ENCODE measurements at places on chromosomes 11 and 22.

DNA sequence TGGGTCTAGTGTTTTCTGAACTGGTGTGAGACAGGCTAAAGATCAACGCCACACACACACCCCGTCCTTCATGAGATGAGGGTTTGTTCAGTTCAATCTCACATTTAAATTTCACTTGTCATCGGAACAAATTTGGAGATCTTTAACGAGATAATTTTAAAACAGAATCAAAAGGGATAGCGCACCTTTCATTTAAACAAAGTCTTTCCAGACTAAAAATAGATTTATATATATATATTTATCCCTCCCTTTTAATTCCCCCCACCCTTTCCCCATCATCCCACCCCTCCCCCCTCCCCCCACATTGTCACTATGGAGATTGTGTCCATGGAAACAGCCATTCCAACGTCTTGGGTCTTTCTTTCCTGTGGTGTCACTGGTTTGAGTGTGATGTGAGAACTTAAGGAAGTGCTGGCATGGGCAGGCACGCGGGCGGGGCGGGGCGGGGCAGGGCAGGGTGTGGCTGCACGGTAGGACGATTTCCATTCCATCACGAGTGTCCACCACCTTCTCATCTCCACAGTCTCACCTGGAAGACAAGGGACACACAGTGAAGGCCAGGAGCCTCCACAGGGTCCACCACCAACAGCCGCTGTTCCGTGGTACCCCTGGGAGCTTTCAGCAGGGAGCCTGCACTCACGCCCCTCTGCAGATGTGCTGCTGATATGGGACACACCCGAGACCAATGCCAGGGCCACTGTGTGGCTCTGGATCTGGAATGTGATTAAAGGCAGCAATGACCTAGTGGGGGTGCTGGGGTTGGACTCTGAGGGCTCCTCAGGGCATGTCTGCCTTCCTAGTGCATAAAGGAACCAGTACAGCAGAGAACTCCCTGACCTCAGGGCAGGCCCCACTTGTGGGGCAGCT is 30.5 kb upstream of the CYP2D6 start:
- no peak for DNase-seq

- DNase-seq: no peak
Measured at GRCh38 chr11:72789493-72790131, 4.2 kb downstream of the STARD10 start.

DNA sequence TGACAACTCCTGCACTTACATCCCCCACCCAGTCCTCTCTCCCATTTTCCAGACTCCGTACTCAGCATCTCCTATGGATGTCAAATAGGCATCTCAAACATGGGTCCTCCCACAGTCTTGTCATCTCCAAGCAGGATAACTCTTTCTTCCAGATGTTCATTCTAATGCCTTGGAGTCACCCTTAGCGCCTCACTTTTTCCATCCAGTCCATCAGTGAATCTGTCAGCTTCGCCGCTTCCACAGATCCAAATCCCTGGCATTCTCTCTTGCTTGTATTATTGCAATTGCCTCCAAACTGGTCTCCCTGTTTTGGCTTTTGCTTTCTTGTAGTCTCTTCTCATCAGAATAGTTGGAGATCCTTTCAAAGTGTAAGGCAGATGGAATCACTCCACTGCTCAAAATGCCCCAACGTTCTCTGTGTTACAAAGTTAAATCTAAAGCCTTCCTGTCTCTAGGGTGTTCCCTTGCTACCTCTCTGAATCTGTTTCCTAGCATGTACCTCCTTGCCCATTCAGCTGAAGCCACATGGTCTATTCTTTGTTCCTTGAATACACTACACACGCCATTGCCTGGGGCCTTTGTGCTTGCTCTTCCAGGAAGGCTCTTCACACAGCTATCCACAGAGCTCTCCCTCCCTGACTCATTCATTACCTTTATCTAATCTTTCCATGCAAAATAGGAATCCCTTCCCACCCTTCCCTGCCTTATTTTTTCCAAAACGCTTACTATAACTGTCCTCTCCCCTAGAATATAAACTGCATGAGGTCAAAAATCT is 64.8 kb downstream of the UBASH3B start:
- DNase-seq: no peak

GRCh38 chr11:16309226-16309625 is 47.1 kb downstream of the SOX6 start:
- DNase-seq: no peak

DNA sequence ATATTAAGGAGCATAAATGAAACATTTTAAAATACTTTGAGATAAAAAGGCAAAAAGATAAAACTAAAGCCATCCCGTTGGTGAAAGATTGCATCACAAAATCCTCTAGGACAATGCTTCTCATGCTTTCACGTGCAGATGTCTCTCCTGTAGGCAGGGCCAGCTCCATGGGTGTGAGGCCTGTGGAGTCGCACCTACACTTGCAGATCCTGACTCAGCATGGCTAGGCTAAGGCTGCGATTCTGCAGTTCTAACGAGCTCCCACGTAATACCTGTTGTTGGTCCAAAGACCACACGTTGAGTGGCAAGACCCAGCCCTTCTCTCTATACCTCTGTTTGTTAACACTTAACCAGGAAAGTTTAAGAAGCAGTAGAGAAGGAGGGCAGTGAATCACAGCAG is 62.1 kb upstream of the CAPRIN1 start:
- no peak for DNase-seq

GRCh38 chr11:100823360-100823759 is 136.3 kb downstream of the ARHGAP42 start:
- no peak for DNase-seq

GRCh38 chr11:66081505-66081904 is 11.4 kb downstream of the PACS1 start:
- DNase-seq: no peak

- DNase-seq: no peak
Measured at GRCh38 chr11:73757598-73757997, 3.3 kb downstream of the RAB6A start.

GRCh38 chr11:88695689-88696414 is 358.3 kb upstream of the CTSC start:
- DNase-seq: no peak

- no peak for DNase-seq
Measured at GRCh38 chr11:69371731-69372588, 78.0 kb downstream of the MYEOV start.

DNA sequence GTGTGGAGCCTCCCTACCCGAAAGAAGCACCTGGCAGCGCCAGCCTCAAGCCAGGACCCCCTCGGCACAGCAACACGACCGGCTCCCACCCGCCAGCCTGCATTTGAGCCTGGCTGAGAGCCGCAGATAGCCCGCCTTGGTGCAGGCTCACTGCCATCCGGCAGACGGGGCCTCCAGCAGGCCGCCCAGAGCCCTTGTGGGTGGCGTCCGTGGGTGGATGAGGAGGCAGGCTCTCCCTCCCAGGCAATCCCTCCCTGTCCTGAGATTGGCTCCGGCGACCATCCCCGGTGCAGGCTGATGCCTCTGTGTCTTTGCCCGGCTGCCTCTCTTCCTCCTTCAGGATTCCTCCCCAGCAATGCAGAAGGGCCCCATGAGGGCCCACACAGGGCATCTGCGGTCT is 1527.9 kb downstream of the BRD1 start:
- DNase-seq: no peak

- DNase-seq: peak; percentile 90
Measured at GRCh38 chr22:25930788-25931310, 188.9 kb downstream of the MYO18B start.

DNA sequence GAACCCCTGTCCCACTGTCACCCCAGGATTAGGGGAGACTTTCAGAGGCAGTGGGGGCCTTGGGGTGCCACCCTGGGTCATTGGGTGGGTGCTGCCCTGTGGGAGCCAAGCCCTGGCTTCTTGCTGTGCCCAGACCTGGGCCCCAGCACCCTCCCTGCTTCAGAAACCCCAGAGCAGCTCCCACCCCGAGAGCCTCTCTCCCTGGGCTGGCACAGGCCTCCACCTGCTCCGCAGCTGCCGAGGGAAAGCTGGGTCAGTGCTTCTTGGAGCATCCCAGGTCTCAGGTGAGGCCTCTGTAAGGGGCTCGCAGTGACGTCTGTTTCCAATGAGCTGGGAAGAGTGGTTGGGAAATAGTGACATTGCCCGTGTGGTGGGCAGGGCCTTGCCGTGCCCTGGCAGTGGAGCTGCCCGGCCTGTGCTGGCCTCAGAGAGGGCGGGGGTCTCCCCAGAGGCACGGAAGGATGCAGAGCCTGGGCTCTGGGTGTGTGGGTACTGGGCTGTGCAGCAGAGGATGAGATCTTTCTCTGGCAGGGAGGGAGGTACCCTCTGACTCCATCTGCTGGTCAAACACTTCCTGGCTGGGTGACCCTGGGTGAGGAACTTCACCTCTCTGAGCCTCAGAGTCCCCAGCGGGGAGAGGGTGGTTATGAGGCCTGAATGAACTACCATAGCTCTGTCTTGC is 23.0 kb downstream of the C22orf23 start:
- no peak for DNase-seq

DNA sequence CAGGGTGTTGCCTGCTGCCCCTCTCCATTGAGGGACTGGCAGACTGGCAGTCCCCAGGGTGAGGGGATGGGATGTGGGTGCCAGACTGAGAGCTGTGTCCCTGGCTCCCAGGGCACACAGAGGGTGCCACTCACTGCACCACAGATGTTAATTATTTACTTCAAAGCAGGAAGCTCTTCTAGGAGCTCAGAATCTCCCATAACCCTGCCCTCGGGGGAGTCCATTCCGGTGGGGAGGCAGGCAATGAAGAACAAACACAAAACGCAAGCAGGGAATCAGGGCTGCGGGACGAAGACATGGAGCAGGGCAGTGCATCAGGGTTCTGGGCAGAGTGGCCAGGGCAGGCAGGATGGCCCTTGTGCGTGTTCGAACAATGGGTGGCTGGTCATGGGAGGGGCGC is 24.4 kb upstream of the FLRT1 start:
- no peak for DNase-seq

- DNase-seq: no peak
Measured at GRCh38 chr11:128827191-128827893, 39.8 kb downstream of the KCNJ1 start.

DNA sequence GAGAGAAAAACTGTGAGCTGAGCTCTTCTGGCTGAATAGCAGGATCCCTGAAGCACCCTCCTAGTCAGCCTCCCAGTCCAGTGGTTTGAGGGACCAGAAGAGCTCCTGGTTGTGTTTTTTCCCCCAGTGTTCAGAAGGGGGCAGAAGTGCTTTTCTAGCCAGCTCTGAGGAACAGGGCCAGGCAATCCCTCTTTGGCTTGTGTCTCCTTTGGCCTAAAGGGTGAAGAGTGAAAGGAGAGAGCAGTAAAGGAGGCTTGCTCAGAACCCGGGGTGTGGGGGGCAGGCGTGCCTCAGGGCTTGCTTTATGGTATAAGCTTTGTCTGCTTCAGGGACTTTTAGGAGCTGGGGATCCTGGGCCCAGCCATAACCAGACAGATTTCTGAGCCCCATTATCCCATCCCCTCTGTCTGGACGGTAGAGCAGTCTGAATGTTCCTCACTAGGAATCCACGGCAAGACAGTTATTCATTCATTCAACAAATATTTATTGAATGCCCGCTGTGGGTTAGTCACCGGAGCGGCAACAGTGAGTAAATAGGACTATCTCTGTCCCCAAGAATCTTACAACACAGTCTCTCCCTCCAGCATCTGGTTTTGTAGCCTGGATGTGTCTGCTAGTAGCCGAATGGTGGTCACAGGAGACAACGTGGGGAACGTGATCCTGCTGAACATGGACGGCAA is 14.5 kb downstream of the ACP2 start:
- DNase-seq: no peak

DNA sequence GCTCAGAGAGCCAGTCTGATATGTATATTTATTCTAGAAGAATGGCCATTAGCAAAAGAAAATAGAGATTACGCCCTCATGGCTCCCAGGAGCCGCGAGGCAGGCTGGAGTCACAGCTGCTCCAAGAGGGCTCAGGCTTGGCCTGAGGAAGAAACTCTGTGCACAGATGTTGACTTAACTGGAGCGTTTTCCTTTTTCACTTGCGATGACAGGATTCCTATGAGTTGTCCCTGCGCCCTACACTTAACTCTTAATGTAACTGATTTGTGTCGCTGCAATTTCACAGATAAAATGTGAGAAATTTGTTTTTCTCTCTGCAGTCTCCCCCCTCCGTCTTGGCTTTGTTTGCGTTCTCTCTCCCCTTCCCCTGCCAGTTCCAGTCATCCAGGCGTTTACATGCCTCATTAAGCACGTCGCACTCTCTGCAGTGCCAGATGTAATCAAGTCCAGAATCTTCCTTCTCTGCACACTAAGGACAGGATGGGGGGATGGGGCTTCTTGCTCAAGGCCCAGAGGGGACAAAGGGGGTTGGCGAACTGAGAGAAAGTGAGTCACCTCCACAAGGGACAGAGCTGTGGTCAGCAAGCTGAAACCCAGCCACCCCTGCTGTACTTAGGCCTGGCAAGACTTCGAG is 1060.1 kb downstream of the NTM start:
- no peak for DNase-seq

- DNase-seq: no peak
Measured at GRCh38 chr11:8365216-8365941, 101.7 kb upstream of the LMO1 start.

DNA sequence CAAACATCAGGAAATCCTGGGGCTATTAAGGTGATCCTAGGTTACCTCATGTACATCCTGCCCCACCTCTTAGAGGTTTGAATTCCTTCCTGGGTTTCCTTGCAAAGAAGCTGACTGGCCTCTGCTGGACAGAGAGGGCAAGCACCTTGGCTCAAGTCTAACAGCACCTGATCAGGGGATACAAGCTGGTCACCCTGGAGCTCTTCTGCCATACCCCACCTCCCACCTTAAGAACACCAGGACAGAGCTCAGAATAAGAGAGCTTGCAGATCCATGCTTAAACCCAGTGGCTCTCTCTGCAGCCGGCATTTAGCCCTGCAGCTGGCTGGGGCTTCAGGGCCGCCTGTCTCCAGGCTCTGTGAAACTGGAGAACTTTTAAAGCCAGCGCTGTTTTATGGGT is 386.6 kb upstream of the NARS2 start:
- peak; percentile 33 for DNase-seq

- DNase-seq: no peak
Measured at GRCh38 chr11:10197091-10197490, 96.9 kb downstream of the SBF2 start.

GRCh38 chr22:30667107-30667493 is 575 bp downstream of the DUSP18 start:
- DNase-seq: no peak

DNA sequence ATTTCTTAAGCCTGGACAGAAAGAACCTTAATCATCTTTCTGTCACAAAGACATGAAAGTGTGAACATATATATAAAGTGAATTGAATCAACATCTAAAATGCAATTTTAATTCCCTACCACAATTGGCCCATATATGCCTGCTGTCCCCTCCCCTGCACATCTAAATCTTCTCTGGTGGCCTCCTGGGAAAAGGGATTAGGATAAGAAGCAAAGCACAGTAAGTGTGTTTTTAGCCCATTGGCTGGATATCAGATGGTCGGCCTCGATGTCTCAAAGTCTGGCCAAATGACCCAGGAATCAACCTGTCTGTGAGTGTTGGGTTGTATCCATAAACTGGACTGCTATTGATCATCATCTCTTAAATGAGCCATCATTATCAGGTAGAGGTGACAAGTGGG is 5.8 kb downstream of the MMP3 start:
- no peak for DNase-seq

- peak; percentile 35 for DNase-seq
Measured at GRCh38 chr11:116454020-116454645, 318.7 kb downstream of the BUD13 start.
